NCI-H2081 (cell line): ENCODE measurements at places on chromosomes 13 and 19.

- DNase-seq: no peak
Measured at GRCh38 chr13:20073775-20074174, 87.1 kb downstream of the GJA3 start.

DNA sequence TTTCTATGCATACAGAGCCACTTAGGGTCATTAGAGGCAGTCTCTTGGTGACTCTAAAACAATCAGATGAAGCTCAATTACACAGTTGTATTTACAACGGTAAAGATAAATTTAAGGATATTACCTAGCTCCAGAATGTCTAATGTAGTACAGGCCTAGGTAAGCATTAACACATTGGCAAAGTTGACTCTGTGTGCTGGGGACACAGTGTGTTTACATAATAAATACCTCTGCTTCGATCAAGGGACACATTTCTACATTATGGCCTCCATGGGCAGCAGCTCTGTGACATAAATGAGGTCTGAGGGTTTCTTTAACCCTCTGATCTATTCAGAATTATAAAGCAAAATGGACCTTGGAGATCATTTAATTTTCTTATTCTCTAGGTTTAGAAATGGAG lies 74.7 kb downstream of the SERP2 start:
- no peak for DNase-seq

- peak; percentile 69 for DNase-seq
Measured at GRCh38 chr13:30810261-30810701, 74.9 kb downstream of the ALOX5AP start.

- DNase-seq: no peak
Measured at GRCh38 chr19:54002495-54003315, 11.3 kb downstream of the CACNG6 start.

DNA sequence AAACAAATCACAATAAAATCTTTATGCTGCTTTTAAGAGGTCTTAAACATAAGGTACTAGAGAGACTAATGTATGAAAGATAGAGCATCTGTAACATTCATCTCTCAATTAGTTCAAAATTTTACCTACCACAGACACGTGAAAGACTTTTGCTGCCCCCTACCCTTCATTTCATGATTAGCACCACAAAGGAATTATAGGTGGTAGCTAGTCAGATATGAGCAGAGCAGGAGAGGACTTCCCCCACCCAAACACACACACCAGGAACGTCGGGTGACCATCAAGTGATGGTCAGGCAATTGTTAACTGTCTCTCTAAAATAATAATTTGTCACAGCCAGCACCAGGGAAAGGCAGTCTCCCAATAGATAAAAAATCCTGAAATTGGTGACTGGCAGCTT lies 1531.7 kb upstream of the SPRY2 start:
- DNase-seq: peak; percentile 47

GRCh38 chr19:43660971-43661360 lies 9.0 kb downstream of the PLAUR start:
- no peak for DNase-seq

DNA sequence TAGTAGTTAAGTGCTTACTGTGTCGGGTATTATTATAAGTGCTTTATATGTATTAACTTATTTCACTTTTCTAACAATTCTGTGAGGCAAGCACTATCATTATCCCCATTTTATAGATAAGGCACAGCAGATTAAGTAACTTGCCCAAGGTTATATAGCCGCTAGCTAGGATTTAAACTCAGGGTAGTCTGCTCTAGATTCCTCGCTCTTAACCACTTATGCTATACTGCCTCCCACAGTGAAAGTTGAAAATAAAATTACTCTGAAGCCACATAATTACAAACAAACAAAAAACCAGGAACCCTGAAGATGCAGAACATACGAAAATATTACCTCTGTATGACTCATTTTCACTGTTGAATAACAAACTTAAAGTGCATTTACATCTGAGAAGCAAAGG lies 3.9 kb downstream of the TEX30 start:
- no peak for DNase-seq

DNA sequence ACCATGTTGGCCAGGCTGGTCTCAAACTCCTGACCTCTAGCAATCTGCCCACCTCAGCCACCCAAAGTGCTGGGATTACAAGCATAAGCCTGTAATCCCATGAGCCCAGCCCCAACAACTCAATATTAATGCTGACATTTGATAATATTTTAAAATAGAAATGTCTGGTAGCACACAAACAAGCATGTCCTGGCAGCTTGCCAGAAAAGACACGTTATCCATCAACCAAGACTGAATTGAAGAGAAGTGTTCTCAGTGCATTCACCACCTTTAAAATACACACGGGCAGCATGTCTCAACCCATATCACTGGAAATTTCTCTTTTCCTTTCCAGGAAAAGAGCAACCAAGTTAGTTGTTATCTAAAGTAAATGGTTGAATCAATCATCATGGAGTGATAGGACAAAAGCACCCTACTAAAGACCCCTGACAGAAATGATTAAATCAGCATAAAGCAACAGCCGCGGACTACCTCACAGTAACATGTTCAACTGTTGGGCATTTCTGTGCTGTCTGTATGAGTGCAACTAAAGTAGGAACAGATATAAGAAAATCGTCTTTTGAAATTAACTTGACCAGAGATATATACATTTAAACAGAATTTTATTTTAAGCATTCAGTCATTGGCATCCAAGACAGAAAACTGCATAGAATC lies 25.0 kb downstream of the LHFPL6 start:
- no peak for DNase-seq

DNA sequence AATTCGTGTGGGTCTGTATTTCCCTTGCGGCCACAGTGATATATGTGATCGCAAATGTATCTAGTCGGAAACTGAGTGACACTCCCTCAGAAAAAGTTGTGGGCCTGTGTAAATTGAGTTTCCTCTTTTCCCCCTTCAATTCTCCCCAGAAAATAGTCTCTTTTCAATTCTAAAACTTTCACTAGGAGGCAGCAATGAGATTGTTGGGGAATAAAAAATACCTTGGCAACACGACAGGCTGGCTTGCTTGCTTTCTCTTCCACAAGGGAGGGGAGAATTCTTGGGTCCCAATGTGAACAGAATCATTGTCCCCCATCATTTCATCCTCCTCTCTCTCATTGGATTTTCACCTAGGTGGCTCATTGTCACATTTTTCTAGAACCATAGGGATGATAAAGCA lies 3.7 kb upstream of the SOX21 start:
- DNase-seq: peak; percentile 42

DNA sequence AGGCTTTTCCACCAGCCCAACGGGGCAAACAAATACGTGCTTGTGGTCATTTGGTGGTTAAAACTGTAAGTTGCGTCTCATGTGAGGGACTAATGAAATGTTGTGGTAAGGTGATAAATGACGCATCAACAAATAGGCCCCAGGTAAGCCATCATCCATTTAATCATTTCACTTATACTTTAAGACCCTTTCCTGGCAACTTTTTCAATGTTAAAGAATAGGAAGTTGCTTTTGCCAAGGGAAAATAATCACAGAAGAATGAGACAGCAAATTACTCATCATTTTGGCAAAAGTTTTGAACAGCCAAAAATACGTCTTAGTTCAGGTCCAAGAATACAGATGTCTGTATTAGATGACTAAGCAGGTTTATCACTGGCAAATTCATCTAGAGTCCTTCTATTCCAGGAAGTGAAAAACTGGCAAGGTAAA lies 660.4 kb downstream of the SLITRK1 start:
- no peak for DNase-seq

DNA sequence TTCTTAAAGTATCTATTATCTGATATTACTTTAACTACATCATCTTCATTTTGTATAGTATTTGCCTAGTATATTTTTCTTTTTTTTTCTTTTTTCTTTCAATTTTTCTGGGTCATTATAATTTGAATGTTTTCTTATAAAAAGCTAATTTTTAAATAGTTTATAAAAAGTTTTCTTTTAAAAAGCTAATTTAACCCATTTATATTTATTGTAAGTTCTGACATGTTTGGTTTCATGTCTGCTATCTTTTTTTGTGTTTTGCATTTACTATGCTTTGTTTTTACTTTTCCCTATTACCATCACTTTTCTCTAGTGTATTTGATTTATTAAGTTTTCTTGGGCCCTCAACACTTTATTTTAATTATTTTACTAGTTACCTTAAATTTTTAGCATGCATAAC lies 22.6 kb upstream of the RCBTB2 start:
- no peak for DNase-seq

DNA sequence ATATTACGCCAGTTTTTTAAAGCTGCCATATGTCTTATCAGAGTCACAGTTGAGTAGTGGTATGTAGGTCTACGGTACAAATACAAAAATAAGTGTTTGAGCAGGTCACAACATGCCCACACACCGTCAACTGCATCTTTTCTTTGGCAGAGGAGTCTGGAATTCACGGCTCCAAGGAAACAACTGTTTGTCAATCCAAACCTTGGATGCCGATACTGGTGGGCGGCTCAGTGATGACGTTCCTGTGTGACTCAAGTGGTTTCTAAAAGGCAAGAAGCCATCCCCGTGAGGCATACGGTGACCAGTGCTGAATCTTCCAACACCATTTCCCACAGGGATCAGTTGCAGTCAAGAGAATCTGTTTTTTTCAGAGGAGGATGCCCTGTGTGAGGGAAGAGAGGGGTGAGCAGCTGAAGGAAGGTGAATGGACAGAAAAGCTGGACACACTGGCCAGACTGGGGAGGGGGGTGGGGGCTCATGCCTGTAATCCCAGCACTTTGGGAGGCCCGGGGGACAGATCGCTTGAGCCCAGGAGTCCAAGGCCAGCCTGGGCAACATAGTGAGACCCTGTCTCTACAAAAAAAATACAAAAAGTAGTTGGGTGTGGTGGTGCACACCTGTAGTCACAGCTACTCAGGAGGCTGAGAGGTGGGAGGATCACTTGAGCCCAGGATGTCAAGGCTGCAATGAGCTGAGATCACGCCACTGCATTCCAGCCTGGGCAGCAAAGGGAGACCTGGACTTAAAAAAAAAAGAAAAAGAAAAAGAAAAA lies 22.8 kb upstream of the CEBPG start:
- no peak for DNase-seq

DNA sequence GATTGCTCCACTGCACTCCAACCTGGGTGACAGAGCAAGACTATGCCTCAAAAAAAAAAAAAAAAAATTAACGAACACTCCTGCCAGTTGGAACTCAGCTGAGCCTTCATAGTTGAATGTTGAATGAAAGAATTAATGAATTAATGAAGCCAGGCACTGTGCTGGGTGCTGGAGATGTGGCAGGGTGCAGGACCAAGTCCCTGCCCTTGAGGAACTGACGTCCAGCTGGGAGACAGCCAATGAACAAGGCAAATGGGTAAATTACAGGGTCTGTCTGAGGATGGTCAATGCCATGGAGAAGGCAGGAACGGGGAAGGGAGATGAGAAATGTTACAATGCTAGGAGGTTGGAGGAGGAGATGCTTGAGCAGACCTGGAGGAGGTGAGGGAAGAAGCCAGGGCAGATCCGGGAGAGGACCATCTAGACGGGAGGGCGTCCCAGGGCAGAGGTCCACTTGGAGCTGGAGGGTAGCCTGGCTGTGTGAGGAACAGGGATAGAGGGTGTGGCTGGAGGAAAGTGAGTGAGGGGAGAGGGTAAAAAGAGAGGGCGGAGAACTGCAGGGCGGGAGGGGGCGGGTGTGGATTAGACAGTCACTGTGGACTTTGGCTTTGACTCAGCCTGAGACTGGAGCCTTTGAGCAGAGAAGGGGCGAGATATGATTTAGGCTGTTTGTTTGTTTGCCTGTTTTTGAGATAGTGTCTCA lies 16.8 kb upstream of the IGSF23 start:
- no peak for DNase-seq

- no peak for DNase-seq
Measured at GRCh38 chr13:51113969-51114368, 2.9 kb upstream of the C13orf42 start.

DNA sequence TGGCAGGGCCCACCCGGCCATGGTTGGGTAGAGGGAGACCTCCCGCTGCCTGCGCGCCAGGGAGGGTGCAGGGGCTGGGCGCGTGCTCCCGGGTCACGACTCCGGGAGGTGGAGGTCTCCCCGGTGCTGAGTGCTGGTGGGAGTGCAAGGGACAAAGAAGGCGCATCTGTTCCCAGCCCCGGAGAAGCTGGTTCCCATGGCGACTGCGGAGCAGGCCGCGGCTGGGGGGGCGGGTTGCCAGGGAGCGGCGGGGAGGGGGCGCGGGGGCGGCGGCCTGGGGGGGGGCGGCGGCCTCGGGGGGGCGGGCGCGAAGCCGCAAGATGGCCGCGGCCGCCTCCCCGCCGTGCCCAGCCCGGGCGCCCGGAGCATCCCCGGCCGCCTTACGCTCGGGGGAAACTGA lies 1.2 kb downstream of the CBARP start:
- no peak for DNase-seq

- DNase-seq: no peak
Measured at GRCh38 chr19:29562299-29563297, 36.8 kb downstream of the VSTM2B start.

GRCh38 chr19:35902870-35903475 lies 644 bp downstream of the HCST start:
- no peak for DNase-seq

DNA sequence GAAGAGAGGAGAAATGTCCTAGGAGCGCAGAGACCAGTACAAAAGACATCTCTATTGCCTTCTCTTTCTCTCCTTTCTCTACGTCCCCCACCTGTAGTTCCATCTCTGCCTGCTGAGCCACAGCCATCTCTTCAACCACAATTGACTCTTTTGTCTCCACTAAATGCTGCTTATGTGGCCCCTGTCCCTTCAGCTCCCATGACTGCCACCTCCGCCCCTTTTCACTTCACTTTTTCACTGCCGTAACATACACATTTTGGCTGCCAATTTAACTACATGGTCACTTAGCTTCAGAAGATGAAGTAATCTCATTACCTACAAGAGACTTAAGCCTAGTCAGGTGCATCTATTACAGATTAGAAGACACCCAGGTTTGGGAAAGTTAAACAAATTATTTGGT lies 81.9 kb downstream of the MZT1 start:
- no peak for DNase-seq

- no peak for DNase-seq
Measured at GRCh38 chr13:111337206-111337605, 16.8 kb downstream of the TEX29 start.

DNA sequence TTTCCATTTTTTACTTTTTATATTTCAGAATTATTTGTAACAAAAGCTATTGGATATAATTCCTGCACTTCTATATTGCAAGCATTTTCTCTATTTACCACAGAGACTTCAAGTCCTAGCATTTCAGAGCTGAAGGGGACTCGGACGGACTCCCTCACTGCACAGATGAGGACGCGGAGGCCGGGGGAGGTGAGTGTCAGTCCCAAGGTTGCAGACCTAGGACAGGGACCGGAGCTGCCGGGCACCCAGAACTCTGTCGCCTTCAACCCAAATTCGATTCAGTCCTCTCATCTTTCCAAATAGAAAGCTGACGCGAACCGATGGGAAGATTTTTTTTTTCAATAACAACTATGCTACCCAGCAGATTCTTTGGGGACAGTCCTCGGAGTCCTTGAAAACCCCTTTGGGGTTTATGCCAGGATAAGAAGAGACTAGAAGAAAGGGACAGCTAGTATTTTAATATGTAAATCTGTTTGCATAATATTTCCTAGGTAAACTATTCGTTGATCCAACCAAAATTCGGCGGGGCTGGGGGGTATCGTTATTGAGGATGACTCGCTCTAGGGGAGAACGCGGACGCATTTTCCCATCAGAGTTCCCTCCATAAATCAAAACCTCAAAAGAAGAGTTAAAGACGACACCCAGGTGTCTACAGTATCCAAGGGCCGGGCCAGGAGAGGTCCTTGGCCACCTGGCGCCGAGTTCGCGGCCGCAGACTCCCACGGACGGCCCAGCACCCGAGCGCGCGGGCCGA lies 803 bp downstream of the FLT3 start:
- DNase-seq: no peak

- DNase-seq: no peak
Measured at GRCh38 chr19:16030964-16031871, 45.1 kb upstream of the TPM4 start.

GRCh38 chr13:45490068-45490467 lies 25.3 kb downstream of the COG3 start:
- DNase-seq: no peak
